ENCODE measurements at places on chromosomes 1 and 21. TPM values are rescaled to one million over a fixed set of nuclear protein-coding genes. Genes with fewer than 3 reads are reported as not detected.

DNA sequence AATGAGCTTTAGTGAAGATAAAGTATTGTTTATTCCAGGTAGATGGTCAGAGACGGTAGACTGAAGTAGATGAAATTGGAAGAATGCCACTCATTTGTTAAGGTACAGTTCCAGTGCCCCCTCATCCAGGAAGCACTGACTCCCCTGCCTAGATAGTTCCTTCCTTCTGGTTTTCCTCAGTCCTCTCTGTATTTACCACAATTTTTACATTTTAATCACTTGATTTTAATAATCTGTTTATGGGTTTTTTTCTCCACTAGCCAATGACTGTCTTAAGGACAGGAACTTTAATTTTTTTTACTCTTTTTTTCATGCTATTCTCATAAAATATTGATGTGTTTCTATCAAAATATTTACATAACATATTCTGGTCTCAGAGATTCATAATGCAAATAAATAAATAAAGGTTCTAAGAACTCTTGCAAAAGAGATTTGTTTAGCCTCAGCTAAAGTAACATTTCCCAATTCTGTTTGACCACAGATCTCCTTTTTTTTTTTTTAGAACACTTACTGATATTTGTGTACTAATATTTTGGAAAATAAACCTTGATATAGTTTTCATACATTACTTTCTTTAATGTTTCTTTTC, 651.6 kb downstream of the PLPP3 start:
- DNase-seq: no peak

TMEM51 gene
- total RNA-seq: 10.4 TPM

MCL1 gene
- total RNA-seq: 192 TPM

DNA sequence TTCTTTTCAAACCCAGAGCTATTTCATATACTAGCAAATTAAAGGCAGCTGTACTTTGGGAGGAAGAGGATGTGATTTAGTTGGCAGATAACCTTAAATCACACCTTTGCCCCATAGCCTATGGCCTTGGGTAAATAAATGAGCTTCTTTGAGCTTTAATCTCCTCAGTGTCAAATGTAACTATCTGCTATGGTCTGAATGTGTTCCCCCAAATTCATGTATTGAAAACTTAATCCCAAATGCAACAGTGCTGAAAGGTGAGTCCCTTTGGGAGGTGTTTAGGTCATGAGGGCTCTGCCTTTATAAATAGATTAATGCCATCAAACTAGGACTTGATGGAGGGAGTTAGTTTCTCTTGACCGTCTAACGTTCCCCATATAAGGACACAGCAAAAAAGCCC, 85.8 kb downstream of the LTN1 start:
- DNase-seq: no peak

DNA sequence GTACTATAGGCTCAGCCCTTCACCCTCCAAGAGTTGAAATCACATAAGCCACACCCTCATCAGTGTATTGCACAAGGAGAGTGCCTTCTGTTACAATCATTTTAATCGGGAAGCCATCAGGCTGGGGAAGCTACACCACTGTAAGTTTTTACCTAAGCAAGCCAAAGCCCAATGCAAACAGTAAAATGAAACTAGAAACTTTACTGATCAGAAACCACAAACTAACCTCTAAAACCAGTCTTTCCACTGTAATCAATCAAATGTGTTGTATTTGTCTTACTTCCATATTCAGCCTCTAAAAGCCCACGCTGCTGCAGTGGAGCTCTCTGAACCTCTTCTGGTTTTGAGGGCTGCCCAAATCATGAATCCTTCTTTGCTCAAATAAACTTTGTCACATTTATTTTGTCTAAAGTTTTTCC, 26.2 kb downstream of the CAPN8 start:
- DNase-seq: no peak

DNA sequence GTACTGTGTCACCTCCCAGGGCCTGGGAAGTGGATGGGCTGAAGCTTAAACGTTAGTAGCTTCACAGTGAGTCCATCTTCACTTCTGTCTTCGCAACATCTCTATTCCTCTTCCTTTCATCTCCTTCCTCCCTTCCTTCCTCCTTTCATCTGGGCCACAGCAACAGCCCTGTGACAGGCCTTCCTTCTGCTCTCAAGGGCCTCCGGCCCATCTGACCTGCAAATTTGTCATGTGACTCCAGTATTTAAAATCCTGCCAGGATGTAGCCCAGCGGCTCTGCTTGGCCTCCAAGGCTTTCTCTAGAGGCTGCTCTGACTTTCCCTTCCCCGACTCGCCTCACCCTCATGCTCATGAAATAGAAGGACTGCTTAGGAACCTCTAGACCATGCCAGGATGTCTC, 10.9 kb upstream of the BATF3 start:
- DNase-seq: peak; percentile 57

VAV3 gene
- total RNA-seq: 5.8 TPM

CLIC6 gene
- total RNA-seq: 0.66 TPM

DNA sequence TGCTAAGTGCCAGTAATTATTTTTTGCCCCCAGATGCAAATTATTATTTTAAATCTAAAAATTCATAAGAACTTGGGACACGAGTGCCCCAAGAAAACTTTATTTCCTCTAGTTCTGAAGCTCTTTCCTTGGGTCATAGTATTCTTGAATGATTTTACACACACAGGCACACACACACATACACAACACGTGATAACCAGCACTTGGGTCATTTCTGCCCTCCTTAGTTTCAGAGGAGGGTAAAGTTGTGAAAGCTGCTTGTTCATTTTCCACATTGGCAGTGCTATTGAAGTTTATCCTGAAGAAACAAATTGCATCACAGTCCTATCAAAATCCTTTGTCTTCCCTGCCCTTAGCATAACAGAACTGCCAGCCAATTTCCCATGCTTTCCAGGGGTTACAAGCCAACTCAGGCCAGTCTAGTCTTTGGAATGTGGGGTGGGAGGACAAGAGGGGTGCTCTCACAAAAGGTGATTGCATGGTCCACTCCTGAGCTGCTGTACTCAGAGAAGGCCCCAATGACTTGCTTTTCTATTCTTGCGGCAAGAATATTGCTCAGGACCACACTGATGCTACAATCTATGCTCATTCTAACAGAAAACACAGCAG, 98.5 kb upstream of the POGK start:
- DNase-seq: no peak

FMO5 gene
- 2.3 TPM for total RNA-seq

DNA sequence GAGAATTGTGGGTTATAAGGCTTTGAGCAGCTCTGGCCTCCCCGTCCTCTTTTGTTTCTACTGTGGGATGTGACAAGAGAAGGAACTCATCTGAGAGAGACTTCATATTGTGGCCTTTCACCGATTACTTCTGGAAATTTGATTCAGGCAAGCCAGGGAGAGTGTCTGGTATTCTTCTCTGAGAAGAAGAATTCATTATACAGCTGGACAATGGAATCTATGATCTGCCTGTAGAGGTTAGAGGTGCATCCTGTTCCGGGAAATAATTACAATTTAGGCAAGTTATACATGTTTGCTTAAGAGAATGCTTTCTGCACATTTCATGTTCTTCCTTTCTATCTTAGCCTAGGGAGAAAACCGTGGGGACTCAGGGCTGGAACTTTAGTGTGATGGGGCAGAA, 12.8 kb upstream of the RNU1-2 start:
- DNase-seq: no peak

RNU1-4 gene
- under 0.01 TPM for total RNA-seq

GRCh38 chr1:109639841-109640184, 16.1 kb upstream of the GSTM4 start:
- DNase-seq: peak; percentile 64

PPIAL4G gene
- total RNA-seq: not detected

DNA sequence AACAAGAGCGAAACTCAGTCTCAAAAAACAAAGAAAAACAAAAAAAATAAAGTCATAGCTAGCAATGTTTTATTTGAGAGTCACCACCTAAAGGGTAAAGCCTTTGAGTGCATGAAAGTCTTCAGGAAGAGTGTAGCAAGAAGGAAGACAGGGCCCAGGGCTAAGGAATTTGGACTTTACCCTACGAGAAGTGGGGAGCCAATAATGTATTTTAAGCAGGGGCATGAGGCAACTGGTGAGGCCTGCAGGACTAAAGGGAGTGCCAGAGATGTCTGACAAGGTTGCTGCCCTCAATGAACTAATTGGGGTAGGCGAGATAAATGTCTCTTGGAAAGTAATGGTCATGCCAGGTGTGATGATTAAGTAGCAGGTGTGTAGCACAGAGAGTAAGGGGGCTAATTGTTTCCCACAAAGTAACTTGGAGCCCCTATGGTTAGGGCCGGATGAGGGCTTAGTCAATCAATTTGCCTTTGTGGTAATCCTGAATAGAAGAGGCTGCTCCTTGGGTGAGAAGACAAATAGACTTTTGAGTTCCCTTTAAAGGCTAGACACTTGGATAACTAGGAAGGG, 31.6 kb upstream of the CACNA1E start:
- peak; percentile 60 for DNase-seq

- DNase-seq: no peak
Observed at GRCh38 chr1:202090994-202091393, 31.7 kb upstream of the GPR37L1 start.

GRCh38 chr1:60583696-60584095, 498.7 kb upstream of the NFIA start:
- DNase-seq: no peak

DNA sequence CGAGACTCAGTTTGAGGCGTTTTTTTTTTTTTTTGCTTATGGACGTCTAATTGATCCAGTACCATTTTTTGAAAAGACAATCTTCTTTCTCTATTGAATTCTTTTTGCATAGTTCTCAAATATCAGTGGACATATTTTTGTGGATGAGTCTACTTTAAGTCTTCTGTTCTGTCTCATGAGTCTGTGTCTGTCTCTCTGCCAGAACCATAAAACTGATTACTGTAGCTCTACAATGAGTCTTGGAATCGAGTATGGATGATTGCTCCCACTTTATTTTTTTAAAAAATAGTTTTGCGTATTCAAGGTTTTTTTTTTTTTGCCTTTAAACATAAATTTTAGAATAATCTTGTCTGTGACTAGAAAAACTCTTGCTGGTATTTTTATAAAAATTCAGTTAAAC, 323.5 kb downstream of the ZNF326 start:
- no peak for DNase-seq

PLEKHG5 gene
- total RNA-seq: 5.8 TPM

GRCh38 chr1:230923176-230923575, 54.9 kb upstream of the C1orf198 start:
- no peak for DNase-seq

DNA sequence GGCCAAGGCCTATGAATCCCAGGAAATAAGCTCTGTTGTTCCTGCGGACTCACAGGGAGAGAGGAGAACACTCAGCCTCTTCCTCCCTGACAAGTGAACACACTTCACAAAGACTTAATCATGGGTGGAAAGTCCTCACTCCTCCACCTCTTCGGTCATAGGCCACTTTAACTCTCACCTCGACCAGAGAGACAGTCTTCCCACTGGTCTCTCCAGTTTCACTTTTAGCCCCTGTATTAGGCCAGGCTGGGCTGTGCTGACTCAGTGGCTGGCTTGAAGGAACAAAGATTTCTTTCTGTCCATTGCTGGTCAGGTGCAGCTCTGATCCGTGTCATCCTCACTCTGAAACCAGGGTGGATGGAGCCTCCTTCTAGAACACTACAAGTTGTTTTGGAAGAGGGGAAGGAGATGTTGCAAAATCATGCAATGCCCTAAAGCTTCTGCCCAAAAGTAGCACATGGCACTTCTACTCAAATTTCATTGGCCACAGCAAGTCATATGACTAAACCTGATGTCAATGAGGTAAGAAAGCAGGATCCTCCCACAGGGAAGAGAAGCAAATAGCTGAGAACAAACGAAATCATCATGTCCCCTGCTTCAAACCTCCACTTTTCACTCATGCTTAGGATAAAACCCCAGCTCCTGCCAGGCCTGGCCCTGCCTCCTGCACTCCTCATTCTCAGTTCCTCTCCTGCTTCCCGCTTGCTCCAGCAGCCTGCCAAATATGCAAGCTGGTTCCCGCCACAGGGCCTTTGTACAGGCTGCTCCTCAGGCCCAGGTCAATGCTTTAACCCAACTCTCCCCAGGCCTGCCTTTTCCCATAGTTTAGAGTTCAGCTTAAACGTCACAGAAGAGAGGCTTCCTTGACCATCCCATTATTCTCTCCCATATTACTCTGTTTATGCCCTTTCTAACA, 150.5 kb upstream of the RUNX3 start:
- no peak for DNase-seq

KCNK1 gene
- 1.6 TPM for total RNA-seq

ARHGAP30 gene
- total RNA-seq: 9.1 TPM

DNA sequence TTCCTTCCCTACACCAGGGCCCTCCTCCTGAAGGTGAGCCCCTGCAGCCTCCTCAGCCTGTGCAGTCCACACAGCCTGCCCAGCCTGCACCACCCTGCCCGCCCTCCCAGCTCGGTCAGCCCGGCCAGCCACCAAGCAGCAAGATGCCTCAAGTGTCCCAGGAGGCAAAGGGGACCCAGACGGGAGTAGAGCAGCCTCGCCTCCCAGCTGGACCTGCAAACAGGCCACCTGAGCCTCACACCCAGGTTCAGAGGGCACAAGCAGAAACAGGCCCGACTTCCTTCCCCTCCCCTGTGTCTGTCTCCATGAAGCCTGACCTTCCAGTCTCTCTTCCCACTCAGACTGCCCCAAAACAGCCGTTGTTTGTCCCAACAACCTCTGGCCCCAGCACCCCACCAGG, 38.8 kb downstream of the ZBTB17 start:
- no peak for DNase-seq

OR2L3 gene
- not detected for total RNA-seq

- no peak for DNase-seq
Observed at GRCh38 chr1:96524100-96524499, 197.5 kb upstream of the PTBP2 start.

HORMAD1 gene
- total RNA-seq: not detected

LRRC39 gene
- total RNA-seq: 0.86 TPM

DNA sequence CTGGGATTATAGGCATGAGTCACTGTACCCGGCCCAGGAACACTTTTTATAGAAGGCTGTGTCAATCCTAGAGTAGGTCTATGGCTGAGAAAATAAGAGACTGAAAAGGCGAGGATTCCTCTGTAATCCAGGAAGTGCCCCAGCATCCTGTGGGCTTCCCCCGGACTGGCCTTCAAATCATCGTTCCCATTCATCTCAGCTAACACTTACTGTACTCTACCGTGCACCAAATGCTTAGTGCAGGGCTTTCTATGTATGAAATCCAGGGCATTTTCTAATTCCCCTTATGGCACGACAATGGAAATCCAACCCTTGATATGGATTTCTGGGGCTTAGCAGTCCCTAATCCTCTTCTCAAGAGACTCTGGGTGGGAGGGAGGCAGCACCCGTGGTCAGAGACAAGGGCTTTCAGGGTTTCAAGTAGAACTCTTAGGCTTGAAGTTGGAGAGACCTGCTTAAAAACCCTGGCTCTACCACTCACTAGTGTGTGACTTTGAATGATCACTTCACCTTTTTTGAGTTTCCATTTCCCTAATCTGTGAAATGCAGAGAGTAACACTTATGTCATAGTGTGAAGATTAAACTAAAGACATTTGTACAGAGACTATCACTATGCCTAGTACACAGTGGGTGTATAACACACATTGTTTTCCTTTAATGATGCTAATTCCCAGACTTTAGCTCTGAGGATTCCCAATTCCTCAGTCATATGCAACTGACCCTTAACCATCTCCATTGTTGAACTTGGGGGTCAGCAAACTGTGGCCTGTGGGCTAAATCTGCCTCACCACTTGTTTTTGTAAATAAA, 20.3 kb downstream of the MECR start:
- no peak for DNase-seq

FOXO6 gene
- total RNA-seq: 0.65 TPM

All from esophagus muscularis mucosa (tissue), 4 donors.